ENCODE measurements at places on chromosomes 5 and 9. TPM values are rescaled to one million over a fixed set of nuclear protein-coding genes. Genes with fewer than 3 reads are reported as not detected.

Gene HRH2
- total RNA-seq: not detected

Gene EIF4EBP3
- 0.86 TPM for total RNA-seq

- DNase-seq: no peak
These were observed 85.1 kb downstream of the TRIO start for GRCh38 chr5:14228219-14228618.

- no peak for DNase-seq
These were observed 72.1 kb upstream of the SEMA6A start for GRCh38 chr5:116646611-116647289.

- no peak for DNase-seq
These were observed 24.1 kb upstream of the SLC25A48 start for GRCh38 chr5:135810188-135810943.

GRCh38 chr5:144315026-144315425 is 144.4 kb downstream of the KCTD16 start:
- no peak for DNase-seq

GRCh38 chr9:89550346-89550927 is 52.5 kb upstream of the SEMA4D start:
- DNase-seq: no peak

DNA sequence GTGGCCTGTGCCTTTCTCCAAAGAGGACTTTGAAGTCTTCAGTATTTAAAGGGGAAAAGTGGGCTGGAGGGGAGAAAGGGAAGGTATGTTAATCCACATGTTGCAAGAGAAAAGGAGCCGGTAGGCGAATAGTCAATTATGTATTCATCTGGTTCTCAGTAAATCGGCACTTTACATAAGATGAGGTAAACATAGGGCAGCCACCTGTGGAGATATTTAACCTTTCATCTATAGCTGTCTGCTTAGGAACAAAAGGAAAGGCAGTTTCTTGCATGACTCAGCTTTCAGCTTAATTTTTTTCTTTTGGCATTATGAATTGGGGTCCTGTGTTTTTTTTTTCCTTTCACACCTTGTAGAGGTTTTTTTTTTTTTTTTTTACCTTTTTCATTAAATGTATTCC is 42.2 kb downstream of the FGD3 start:
- no peak for DNase-seq

Gene SARDH
- 5.5 TPM for total RNA-seq

- peak; percentile 84 for DNase-seq
These were observed 2.4 kb downstream of the LTC4S start for GRCh38 chr5:179795863-179796833.

DNA sequence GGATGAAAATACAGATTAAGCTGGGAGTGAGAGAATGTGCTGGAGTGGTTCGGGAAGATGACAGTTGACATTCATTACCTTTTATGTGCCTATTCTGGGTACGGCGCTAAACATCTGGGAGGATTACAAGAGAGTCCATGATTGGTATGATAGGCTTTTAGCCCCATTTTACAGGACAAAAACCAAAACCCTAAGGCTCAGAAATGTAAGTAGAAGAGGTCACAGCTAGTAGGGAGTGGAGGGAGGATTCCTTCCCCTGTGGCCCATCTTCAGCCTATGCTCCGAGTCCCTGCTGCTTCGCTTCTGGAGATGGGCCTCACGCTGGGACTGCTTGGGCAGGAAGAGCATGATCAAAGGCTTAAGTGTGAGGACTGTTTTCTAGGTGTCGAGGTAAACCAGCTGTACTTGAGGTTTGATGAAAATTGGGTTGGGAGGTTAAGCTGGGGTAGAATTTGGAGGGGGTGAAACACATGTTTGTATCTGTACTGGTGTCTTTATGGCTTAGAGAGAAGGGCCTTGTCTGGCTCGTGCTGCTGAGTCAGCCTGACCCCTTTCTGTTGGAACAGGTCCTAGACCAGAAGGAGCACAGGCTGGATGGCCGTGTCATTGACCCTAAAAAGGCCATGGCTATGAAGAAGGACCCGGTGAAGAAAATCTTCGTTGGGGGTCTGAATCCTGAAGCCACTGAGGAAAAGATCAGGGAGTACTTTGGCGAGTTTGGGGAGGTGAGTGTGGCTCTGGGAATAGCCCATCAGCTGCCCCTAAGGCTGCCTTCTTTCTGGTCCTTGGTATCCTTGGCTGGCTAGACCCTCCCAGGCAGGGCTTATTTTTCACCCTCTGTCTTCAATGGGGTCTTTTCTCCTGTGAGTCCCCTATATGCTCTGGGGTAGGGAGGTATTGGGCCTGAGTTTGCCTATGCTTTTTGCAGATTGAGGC is 2.1 kb downstream of the HNRNPAB start:
- peak; percentile 60 for DNase-seq

GRCh38 chr5:112869948-112870347 is 8.9 kb downstream of the SRP19 start:
- no peak for DNase-seq

DNA sequence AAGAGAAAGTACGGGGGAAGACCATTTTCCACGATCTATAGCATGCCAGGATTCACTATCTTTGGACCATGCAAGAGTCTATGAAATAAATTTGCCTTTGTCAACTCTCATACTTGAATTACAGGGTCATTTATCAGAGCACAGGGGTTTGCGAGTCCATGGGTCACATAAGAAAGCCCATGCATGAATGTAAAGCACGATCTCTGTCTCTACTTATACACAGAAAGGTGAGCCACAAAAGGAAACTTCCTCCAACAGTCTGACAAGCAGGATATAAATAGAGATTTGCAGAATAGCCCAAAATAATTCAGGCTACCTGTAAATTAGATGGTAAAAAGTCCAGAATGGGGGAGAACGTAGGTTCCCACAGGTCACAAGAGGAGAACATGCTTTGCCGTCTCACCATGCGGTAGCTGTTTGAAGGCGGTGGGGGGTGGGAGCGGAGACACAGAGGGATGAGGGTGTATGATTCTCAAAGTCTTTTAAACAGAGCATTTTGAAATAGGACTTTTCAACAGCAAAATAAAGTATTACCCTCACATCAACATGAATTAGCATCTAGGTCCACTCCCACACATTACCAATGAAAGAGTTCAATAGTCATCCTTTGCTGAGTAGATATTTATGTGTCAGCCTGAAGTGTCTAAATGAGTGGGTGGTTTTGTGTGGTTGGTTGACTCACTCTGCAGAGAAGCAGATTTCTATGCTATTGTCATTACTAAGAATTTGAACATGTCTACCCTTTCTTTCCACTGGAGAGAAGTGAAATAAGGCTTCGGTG is 279.7 kb downstream of the EBF1 start:
- peak; percentile 21 for DNase-seq

Gene CRHBP
- total RNA-seq: not detected

Gene ADCY2
- 0.32 TPM for total RNA-seq

- no peak for DNase-seq
These were observed 528.0 kb downstream of the BNC2 start for GRCh38 chr9:16342246-16343020.

- DNase-seq: peak; percentile 90
These were observed 92.6 kb downstream of the LIFR start for GRCh38 chr5:38463634-38464521.

GRCh38 chr9:135805422-135806022 is 101.8 kb downstream of the CAMSAP1 start:
- DNase-seq: no peak

Gene SPATA31E1
- total RNA-seq: not detected

DNA sequence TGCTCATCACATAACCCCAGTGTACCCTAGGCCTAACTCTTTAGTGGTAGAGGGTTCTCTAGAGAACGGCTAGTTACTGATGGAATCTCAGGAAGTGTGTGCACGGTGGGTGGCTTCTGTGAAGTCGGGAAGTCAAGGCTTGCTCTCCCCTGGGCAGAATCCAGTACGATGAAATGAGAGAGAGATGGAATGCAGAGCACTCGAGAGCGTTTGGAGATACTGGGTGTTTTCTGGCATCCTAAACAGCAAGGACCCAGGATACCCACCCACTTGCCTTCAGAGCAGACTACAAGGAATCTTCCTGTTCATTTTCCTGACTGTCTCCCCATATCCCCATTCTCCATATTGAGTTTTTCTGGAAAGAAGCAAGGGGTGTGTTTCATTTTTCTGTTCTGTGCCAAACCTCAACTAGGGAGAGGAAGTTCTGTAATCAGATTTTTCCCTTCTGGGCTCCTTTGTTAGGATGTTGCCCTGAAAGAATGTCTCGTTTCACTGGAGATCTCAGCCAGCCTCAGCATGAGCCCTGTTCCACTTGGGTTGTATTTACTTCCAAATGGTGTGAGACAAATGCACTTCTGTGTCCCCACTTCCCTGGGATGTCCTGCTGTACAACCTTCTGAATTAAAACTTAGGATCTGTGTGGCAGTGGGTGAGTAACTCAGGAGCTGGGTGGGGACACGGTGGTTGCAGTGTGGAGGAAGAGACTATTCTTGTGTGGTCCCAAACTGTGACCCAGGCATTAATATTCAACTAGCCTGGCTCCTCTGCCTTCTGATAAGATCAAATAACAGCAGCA is 108.9 kb upstream of the SPRY4 start:
- peak; percentile 37 for DNase-seq

Gene SLC25A2
- 0.64 TPM for total RNA-seq

All from fibroblast of villous mesenchyme (primary cell).